ENCODE measurements at places on chromosomes 1 and 21.

GRCh38 chr1:192573499-192573898 lies 2.1 kb upstream of the RGS1 start:
- no peak for DNase-seq

DNA sequence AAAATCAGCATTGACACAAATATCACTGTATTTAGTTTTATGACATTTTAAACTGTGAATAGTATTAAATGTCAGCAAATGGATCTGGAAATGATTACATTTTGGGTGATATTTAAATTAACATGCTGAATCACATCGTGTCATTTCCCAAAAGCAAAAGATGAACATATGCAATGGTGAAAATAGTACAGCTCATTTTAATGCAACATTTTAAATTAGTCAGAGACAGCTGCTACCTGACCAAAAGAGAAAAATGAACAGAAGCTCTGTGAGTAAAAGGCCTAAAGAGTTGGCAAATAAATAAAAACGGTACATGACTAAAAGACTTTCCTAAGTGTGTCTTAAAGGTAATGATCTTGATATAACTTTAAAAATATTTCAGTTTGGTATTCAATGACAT lies 86.0 kb upstream of the GNG4 start:
- DNase-seq = no peak

GRCh38 chr1:117796226-117796625 lies 133.2 kb downstream of the GDAP2 start:
- DNase-seq = no peak

DNA sequence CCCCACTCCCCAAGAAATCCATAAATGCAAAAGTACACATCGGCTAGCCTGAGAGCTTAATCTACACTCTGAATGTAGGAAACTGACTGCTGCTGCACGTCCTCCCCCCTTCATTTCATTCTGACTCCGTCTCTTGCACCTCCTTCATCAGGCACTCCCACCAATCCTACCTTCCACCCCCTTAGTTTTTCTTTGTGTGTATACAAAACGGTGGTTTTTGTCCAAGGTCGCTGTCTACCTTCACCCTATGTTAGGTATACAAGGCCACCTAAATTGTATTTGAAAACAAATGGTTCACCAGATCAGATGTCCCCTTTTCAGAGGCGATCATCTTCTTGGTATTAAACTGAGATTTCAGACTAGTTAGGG lies 1.9 kb downstream of the WDR26 start:
- DNase-seq = no peak

GRCh38 chr1:229636042-229636441 lies 10.0 kb downstream of the URB2 start:
- DNase-seq = no peak

DNA sequence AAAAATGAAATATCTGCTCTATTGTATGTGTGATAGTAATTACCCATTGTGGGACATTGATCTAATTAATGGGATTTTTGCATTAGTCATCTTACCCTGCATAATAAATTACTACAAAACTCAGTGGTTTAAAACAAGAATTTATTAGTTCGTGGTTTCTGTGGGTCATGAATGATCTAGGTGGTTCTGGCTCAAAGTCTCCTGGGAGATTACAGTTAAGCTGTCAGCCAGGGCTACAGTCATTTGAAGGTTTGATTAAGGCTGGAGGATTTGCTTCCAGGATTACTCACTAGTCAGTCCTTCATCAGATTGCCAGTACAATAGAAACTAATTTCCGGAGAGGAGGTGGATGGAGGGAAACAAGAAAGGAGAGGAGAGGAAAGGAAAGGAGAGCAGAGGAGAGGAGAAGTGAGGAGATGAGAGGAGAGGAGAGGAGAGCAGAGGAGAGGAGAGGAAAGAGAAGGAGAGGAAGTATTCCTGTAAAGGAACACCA lies 60.4 kb upstream of the TNFSF4 start:
- no peak for DNase-seq

GRCh38 chr1:21287905-21288514 lies 2.3 kb downstream of the ECE1 start:
- DNase-seq = no peak

DNA sequence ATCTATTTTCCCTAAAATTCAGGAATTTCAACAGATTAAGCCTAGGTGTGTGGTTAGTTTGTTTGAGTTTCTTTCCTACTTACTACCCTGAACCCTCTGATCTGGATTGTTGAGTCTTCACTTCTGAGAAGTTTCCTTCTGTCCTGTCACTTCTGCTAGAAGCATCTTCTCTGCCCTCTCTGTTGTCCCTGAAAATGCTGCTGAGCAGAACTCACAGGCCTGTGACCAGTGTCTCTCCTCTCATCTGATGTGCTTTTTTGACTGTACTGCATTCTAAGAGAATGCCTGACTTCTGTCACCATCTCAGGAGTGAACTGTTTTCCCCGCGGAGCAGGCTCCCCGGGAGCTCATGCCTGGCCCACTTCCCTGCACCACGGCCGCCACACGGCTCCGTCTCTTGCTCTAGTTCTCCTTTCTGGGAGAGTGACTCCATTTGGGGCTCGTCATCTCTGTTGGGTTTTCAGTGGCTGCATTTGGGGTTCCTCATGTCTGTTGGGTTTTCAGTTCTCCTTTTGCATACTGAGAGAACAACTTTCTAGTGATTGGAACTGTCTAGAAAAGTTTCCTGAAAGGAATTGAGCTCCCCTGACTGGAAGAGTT lies 77.9 kb downstream of the POFUT2 start:
- no peak for DNase-seq

GRCh38 chr1:208540724-208541123 lies 296.5 kb upstream of the PLXNA2 start:
- DNase-seq = no peak

DNA sequence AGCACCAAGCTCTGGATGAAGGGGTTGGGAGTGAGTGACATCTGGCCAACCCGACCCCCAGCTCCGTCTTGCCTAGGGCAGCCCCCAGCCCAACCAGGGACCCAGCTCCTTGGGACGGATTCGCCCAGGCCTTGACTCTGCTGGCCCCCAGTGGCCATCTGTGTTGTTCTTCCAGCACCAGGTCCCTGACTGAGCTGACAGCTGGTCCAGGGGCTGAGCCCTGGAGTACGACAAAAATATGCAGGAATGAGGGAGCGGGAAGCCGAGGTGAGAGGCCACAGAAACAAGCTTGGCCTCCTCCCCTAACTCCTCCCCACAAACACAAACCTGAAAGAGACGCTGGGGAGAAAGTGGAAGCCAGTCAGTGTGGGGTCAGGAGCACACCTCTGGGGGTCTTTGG lies 55.0 kb upstream of the PAX7 start:
- peak; percentile 58 for DNase-seq

DNA sequence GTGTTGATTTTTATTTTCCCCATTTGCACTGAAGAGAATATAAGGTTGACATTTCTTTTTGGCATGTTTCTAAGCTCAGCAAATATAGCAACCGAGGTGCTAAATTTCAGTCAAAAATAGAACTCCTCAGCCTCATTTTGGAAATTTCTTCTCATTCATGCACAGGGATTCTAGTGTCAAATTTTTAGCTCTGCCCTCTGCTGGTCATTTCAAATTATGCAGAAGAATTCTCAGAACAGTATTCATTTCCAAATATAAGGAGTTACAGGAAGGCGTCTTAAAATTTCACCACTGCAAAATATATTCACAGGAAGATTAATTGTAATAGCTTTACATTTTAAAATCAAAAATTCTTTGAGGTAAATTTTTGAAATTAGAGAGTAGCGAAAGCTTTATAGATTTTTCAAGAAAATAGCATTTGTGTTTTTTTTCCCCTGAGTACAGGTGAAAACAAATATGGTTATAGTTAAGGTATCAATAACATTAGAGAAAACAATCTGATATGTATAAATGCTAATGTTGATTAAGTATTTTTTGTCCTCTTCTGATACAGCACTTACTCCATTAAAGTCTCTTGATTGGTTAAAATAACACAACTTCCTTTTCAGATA lies 57.9 kb downstream of the FMN2 start:
- peak; percentile 4 for DNase-seq

GRCh38 chr1:150973836-150974579 lies 627 bp downstream of the CERS2 start:
- peak; percentile 20 for DNase-seq

DNA sequence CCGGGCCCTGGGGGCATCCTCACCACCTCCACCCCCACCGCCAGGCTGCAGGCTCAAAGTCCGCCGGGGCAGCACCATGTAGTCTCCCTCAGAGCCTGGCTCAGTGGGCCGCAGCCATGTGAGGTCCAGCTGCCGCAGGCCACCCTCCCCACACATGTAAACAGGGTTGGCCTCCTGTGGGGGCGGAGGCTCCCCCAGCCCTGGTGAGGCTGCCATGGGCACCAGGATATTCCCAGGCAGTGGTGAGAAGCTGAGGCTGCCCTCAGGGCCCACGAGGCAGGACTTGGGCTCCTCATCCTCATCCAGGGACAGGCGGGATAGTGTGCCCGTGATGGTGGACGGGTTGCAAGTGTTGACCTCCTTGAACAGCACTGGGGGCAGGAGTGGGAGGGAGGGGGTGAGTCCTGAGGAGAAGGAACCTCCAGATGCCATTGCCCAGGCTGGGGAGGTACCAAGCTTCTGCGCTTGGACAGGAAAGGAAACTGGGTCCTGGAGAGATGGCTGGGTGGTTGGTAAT lies 27.3 kb upstream of the COL16A1 start:
- no peak for DNase-seq

GRCh38 chr1:42423681-42424080 lies 32.1 kb downstream of the ZMYND12 start:
- no peak for DNase-seq

DNA sequence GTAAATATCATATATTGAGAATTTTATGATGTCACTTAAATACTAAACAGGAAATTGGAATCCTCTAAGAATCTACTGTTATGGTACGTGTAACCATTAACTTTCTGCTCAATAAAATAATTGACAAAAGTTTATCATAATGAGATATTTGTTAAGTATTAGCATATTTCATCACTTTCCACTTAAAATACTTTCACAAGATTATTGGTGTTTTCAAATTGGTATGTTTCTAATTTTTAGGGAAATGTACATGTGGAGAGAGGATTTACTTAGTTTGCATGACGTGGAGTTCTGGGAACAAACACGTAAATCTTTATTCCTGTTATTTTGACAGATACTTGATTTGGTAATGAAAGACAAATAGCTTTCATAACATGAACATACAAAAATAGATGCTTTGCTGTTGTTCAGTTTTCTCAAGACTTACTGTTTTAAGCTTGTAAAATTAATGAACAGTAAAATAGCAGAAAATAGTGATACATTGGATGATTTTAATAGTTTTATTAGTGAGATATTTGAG lies 1.6 kb downstream of the SRSF11 start:
- DNase-seq = no peak

GRCh38 chr1:153985341-153985912 lies 712 bp downstream of the RAB13 start:
- peak; percentile 88 for DNase-seq

GRCh38 chr21:43894206-43894577 lies 29.2 kb downstream of the AGPAT3 start:
- no peak for DNase-seq

GRCh38 chr1:155990005-155990739 lies 11.8 kb upstream of the ARHGEF2 start:
- no peak for DNase-seq

DNA sequence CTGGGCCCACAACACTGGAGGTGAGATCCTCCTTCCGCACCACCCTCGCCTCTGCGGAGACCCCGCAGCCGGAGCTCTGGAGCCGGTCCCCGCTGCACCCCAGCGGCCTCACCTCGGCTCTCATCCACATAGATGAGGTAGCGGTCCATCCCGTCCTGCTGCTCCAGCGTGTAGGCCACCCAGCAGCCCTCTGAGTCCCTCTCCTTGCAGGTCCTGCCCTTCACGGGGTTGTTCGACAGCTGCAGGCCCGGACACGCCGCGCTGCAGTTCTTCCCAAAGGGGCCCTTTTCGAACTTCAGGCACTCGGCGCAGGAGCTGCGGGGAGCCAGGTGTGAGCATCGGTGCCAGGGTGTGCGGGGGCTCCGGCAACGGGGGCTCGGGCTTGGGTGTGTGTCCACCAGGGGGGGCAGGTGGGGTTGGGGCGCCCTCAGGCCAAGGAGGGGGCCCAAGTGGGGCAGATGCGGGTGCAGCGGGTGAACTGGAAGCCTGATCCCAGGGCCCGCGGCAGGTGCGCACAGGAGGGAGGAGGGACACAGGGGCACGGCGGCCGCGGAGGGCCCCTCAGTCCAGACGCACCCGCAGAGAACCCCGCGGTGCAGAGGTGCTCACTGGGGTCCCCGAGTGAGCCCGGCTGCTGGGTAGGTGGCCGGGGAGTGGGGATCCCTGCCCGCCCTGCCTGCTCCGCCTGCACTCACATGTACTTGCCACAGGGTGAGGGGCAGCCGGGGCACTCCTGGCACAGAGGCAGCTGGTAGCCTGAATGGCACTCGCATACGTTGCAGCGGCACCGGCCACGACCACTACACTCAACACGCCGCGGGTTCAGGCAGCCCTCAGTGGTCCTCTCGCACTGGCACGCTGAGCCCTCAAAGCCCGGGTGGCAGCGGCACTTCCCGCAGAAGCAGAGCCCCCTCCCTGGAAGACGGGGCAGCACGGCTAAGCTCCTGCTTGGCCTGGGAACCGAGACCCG lies 15.4 kb upstream of the PTTG1IP start:
- no peak for DNase-seq

GRCh38 chr1:186658999-186659398 lies 21.2 kb downstream of the PTGS2 start:
- DNase-seq = no peak

- DNase-seq = no peak
Measured at GRCh38 chr1:218322762-218323161, 22.4 kb upstream of the TGFB2 start.

DNA sequence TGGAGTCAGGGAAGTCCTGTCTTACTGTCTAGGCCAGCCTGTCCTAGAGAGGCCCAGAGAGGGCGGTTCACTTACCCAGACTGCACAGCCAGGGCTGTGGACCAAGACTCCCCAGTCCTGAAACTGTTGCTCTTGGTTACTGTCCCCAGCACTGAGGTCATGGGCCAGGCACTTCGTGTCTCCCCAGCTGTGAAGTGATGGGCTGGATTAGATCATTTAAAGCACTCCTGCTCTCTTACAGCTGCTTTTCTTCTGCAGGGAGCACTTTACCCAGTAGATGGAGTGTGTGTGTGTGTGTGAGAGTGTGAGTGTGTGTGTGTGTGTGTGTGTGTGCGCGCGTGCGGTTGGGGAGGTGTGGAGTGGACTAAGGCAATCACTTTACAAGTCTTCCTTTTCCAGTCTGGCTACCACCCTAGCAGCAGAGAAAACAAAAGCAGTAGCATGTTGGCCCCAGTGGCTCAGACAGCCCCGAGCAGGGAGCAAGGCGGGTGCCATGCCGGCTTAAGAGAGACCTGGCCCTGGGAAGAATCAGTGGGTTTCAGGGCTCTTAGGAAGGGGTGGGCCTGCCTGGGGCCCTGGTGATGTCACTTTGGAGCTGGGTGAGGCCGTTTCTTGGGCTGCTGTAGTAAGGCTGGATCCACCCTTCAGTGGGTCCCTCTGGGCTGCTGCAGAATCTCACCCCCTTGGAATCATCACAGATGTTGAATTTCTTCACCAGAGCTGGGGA lies 2.4 kb downstream of the SPSB1 start:
- DNase-seq = no peak

Data from hematopoietic multipotent progenitor cell (in vitro differentiated cells).